ENCODE measurements at places on chromosomes 1 and 21.
A peak's percentile ranks its signal among the peaks of the same experiment; 100 is the strongest.

DNA sequence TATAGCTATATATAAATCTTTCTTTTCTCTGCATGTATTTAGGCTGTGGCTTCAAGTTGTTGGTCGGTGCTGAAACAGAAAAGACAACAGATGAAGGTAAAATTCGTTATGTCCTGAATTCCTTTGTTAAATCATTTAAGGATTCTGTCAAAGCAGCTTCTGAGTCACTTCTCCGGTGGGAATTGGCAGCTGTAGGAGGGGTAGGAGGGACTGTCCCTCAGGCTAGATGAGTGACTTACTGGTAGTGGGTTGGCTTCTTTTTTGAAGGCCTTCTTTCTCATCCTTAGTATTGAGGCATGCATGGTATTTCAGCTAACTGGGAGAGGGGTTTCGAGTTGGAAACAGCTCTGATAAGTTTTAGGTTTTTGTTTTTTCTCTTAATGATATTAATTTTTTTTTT, 22.1 kb upstream of the NEXN start:
- no peak for DNase-seq

DNA sequence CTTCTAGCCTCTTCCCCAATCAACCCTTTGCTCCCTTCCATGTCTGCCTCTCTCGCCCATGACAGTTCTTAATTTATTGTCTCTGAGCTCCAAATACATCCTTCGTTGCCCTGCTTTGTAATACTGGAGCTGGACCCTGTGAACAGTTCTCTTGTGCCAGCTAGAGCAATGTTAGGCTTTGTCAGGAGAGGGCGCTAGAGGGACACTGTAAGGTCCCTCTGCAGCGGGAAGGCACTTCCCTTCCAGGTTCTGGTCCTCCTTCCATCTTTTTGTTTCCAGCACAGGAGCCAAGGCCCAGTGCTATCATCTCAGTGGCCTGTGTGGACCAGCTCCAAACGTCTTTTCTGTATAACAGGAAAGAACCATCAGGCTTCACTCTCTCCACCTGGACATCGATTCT, 95.9 kb downstream of the PTPRU start:
- DNase-seq, result no peak

DNA sequence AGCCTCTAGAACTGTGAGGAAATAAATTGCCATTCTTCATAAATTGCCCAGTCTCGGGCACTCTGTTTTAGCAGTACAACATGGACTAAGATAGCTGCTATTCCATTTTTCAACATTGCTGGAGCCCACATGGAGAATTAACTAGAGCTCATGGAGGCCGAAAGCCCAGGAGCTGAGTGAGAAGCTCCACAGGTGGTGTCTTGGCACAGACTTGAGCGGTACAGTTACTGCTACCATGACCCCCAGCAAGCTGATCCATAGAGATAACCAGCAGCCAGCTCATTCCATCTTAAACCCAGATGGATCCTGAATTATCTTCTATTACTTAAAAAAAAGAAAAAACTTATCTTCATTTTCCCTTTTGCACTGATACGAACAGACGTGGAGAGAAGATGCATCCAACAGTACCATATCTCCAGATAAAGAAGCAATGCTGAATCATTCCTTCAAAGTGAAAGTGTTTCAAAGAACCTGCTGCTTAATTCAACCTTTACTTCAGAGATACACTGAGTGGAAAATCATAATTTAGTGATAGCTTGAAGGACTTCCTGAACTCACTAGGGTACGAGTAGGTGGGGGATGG, 115.1 kb downstream of the SETD4 start:
- DNase-seq, result no peak

DNA sequence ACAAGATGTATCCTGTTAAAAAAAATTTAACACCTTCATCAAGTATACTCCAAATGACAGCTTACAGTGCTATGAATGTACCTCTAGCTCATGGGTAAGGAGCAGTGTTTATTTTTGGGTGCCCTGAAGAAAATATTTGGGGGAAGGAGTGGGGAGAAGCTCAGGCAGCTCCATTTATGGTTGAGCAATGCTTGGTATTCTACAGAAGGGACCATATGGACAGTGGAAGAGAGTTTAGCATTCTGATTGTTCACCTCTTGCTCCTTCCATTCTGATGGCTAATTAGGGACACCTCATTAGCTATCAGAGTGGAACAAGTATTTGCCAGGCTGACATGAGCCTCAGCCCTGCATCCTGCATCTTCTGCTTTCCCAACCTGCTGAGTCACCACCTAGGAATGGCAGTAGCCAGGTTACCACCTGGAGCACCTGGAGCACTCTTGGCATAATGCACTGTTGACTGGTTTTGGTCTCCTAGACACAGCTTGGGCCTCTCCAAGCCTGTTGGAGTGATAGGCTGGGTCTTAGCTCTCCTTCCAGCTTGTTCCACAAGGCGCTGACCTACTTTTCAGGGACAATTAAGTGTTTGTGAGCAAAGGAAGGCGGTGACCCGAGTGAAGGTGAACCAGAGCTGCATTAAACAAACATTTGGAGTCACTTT, 62.0 kb upstream of the MACF1 start:
- no peak for DNase-seq

DNA sequence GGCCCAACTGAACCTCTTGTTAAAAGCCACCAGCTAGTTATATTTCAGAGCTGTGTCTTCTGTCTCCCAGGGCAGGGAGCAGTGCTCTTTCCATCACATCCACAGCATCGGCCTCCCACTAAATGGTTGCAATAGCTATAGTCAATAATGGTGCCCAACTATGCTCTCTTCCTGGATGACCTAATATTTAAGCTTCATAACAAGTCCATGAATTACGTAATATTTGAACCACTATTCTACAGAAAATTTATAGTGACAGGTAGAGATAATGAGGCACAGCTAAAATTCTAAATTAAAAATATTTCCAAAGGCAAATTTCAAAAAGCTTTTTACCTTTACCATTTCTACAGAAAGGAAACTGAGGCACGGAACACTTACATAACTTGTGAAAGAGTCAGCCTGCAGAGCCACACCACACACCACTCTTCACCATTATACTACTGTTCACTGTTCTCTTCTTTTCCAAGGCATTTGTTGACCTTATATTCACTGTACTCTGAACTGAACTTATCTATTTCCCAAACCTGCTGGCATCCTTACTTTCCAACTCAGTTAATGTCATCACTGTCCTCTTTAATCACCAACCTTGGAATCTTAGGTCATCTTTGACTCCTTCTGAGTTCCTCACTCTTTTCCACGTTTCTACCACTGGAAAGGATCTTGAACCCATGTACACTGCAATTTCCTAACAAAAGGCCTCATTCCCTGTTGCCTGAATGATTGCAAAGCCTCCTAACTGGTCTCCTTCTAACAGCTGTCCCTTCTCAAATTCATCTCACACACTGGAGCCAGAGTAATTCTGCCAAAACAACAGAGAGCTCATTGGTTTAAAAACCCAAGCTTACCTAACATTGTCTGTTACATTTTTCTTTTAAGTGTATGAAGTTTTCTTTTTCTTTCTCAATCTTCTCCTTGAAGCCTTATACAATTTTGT, 85.5 kb downstream of the DDAH1 start:
- DNase-seq, result no peak

- no peak for DNase-seq
Measured at GRCh38 chr21:42703136-42703908, 49.9 kb downstream of the PDE9A start.

- DNase-seq, result no peak
Measured at GRCh38 chr1:202439308-202439707, 90.8 kb downstream of the PPP1R12B start.

GRCh38 chr1:7227654-7228053, 442.4 kb downstream of the CAMTA1 start:
- DNase-seq, result no peak

- peak; percentile 93 for DNase-seq
Measured at GRCh38 chr1:230426246-230427093, at the start of gene PGBD5. PGBD5 (minus strand) TSS chr1:230426332; CDS start chr1:230425928, 404 bp downstream.

DNA sequence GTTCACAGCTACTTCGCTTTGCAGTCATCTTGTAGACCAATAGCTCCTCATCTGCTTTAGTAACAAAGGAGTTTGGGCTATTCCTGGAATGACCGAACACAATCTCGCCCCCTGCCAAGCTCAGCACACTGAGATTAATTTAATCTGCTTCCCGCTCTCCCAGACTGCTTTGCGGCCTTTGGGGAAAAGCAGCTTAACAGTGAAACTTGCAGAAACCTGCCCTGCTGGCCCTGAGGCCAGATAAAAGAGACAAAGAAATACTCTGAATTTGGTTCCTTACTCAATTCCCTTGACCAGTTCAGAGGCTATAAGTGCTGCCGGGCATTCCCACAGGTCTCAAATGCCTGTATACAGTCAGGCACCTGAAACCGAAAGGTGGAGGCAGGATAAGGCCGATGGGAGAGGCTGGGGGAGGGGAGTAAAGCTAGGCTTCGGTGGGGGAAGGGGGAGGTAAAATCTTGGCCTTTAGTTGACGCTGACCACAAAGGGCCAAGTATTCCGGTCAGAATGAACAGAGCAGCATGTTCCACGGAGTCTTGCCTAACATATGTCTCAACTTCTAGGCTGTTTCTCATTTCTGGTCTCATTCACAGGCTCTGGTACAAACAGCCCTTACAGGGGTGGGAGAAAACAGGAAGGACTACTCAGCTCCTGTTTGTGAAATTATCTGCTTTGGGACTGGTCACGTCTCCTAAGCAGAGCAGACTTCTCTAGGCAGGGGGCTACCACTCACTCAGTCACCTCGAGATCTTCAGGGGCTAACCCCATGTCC, 17.7 kb upstream of the A3GALT2 start:
- peak; percentile 60 for DNase-seq

GRCh38 chr1:165994107-165994506, 166.7 kb downstream of the UCK2 start:
- DNase-seq, result no peak

DNA sequence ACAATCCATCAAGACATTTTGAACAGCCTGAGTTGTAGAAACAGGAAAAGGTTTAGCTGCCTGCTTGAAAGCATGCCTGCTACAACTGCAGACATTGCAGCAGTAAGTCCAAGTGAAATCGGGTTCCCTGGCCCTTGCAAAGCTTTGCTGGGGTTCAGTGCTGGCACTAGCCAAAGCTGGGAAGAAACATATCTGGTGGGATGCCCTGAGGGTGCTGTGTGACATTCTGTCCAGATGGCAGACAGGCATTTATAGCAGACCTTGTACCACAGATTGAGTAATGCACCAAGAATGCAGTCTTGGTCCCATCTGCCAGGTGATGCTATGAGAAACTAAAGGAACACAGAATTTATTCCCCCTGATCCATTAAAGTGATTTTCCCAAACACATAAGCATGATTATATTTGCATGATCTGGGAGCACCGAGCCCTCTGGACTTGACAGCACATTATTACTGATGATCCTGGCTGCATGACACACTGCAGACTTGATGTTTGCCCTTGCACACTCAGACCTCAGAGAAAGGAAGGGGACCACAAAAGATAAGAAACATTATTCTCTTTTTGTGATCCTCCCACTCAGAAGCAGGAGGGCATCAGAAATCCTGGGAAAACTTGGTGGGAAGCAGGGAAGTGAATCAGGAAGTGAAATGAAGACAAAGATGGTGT, 223.7 kb upstream of the FAM78B start:
- DNase-seq, result no peak

GRCh38 chr1:240691909-240692705, 80.2 kb upstream of the GREM2 start:
- DNase-seq, result peak; percentile 77
